Omental fat pad (tissue), 4 donors: ENCODE measurements at places on chromosomes 3 and 15.

- DNase-seq, result no peak
Observed at GRCh38 chr15:32887090-32887489, 169.3 kb downstream of the GREM1 start.

DNA sequence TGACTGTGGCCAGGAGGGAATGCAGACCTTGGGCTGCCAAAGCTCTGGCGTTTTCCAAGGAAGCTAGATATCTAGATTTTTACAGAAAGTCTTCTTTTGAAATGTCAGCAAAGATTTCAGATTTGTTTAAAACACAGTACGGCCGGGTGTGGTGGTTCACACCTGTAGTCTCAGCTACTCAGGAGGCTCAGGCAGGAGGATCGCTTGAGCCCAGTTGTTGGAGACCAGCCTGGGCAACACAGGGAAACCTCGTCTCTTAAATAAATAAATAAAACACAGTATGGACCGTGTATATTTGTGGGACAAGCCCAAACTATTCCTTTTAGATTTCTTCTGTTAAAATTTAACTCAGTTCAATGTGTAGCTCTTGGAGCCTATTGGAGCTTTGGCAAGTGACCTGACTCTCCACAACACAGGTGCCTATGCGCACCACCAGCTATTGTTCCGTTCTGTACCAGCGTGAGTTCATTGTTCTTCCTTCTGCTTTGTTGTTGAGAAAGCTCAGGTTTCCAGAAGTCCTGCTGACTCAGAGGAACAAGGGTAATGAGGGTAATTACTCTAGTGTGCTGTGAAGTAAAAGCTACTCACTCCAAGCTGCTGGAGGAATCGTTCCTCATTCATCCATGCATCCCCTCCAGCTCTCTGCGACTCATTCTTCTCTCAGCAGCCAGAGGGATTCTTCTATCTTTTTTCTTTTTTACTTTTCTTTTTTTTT is 73.1 kb upstream of the SLC6A6 start:
- no peak for DNase-seq

- DNase-seq, result no peak
Observed at GRCh38 chr15:75198560-75199356, 2.9 kb upstream of the C15orf39 start.

DNA sequence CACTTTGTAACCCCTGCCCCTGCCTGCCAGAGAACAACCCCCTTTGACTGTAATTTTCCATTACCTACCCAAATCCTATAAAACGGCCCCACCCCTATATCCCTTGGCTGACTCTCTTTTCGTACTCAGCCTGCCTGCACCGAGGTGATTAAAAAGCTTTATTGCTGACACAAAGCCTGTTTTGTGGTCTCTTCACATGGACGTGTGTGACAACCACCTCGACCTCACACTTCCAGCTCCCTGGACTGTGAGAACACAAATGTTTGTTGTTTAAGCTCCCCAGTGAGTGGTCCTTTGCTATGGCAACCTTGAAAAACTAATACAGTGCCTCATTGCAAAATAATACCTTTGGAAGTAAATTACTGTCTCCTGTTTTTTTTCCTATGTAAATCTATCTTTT is 299.2 kb upstream of the POU1F1 start:
- no peak for DNase-seq

GRCh38 chr3:172546105-172546504 is 22.9 kb upstream of the TNFSF10 start:
- no peak for DNase-seq

DNA sequence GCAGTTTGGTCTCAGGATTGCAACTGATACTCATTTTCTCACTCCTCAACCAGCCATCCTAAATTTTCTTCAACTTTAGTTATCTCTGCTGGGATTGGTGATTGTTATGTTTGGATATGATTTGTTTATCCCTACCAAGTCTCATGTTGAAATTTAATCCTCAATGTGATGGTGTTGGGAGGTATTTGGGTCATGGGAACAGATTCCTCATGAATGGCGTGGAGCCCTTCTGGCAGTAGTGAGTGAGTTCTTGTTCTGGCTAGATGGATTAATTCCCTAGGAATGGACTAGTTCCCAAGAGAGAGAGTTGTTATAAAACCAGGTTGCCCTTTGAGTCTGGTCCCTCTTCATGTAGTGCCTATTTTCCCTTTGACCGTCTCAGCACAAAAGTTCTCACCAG is 399.9 kb downstream of the SQOR start:
- no peak for DNase-seq

DNA sequence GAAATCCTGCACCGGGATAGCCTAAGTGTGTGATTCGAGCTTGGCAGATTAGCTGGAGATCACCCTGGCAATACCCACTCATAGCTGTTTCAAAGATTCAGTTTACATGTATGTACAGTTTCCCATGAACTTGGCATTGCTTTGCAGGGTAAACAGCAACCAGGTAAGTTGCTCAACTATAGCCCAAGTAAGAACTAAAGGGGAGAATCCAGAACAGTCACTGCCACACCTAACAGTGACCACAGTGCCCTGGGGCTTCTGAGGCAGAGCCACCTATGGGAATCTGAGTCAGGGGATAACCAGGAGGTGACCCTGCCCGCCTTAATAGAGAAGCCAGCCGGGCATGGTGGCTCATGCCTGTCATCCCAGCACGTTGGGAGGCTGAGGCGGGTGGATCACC is 15.9 kb downstream of the CDAN1 start:
- DNase-seq, result no peak

DNA sequence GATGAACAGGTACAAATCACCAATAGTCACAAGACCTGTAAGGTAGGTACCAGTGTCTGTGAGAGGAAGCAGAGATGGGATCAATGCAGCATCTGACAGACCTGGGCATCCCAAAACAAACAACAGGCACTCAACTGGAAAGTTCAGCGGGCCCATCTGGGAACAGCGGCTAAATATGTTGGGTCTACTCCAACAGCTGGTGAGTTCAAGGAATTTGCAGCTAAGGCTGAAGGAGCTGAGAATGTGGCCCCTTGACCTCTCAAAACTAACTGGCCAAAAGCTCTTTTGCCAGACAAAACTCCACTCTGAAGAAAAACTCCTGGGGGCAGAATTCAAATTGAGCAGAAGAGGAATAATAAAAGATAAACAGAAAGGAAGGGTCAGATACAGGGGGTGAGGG is 24.4 kb downstream of the AVEN start:
- DNase-seq, result no peak

DNA sequence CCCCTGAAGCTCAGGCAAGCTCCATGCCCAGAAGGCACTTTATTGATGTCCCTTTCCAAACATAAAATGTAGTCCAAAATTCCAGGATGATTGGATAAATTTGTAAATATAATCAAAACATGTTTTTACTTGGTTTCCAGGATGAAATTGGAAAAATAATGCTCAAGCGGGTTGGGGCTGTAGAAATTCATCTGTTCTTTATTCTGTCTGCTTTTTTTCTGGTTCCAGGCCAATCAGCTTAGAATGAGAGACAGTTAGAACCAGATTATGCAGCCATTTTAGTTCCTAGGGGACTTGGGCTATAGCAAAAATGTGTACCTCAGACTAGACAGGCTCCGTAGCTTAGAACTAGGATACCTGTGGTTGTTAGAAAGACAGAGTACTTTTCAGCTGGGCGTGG is 450.8 kb downstream of the MCTP2 start:
- no peak for DNase-seq

DNA sequence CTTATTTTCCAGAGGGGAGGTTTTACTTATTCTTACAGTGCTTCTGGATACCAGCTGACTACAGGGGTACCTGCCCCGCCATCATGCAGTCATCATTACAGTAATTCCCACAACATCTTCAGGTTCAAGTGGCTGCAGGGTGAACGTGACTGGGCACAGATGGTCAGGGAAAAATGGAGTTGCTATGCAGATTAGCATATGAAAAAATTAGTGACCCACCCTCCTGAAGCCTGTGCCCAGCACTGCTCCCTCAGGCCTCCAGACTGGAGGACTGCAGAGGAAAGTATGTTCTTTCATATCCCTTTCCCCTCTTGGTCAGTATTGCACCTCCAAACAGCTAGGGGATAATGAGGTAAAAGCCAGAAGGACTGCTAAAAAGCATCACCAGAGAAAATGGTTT is 937.9 kb downstream of the TUSC7 start:
- no peak for DNase-seq

DNA sequence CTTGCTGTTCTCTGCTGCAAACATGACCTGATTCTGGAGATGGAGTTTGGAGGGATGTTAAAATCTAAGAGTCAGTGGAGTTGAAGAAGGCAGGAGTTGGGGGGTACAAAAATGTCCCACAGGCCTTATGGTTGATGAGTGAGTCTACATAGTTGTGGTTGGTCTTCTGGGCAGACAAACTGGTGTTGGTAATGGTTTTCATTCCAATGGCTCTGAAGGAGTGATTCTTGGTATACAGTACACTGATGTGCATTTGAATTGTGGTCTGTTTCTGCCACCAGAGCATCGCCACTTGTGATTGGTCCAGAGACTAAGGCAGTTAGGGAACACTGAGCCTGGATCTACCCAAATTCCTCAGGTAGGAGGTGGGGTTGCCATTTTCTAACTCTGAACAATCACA is 514.1 kb upstream of the CFAP20DC start:
- no peak for DNase-seq

GRCh38 chr3:50278880-50279224 is at the start of gene LSMEM2:
Gene LSMEM2, plus strand, starts transcription at chr3:50279087. Its CDS starts 27 bp downstream, at chr3:50279114.
- DNase-seq, result no peak

DNA sequence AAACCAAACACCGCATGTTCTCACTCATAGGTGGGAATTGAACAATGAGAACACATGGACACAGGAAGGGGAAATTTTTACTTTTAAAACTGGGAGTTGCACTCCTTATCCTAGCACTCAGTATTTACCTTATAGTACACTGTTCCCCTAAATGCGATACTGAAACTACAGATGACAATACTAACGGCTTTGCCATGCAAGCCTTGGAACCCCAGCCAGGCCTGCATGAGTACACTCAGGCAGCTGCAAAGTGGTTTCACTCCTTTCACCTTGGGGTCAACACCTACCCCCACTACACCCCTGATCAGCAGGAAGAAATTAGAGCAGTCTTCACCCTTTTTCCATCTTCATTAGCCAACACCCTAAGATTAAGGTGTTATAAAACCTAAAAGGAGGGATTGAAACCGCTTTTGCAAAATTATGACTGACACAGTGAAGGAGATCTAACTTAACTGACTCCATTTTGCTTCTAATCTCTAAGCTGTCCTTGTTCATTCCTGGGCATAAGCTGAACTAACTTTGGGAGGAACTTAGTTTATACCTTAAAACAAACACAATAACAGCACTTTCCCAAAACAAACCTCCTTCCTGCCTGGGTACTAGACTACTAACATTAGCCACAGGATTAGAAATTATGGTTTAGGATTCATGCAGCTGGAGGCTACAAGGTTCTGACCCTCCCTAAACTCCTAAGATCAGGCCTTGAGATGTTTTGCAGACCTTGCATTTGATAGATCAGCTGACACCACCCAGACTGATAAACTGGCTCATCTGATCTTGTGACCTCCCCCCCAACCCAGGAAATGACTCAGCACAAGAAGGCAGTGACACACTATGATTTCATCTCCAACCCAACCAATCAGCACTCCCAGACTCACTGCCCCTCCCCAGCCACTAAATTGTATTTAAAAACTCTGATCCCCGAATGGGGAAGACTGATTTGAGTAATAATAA is 452.1 kb upstream of the PPP2R3A start:
- no peak for DNase-seq

GRCh38 chr3:38039899-38040261 is 872 bp downstream of the DLEC1 start:
- no peak for DNase-seq

DNA sequence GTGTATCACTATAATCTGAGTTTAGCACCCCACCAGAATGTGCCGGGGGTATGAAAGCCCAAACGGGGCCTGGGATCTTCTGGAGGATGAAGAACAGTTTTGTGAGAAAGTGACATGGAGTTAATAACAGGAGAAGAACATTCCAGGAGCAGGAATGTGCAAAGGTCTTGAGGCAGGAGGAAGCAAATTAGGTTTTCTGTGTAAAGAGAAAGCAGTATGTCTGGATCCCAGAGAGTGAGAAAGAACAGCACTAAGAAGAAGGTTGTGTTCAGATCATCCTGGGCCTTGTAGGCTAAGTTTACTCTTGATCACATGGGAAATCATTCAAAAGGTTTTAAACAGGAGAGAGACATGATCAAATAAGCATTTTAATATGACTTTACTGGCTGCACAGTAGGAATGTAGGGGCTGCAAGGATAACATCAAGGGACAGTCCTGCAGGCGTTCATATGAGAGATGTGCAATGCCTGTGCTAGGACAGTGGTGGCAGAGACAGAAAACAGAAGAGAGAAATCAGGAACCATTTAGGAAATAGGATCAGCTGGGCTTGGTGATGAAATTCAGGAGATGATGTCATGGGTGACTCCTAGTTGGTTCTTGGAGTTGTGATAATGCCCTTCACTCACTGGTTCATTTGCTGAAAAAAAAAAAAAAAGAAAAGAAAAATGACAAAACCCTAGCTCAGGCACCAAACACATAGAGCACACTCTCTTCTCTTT is 113.5 kb downstream of the TNIK start:
- DNase-seq, result no peak

DNA sequence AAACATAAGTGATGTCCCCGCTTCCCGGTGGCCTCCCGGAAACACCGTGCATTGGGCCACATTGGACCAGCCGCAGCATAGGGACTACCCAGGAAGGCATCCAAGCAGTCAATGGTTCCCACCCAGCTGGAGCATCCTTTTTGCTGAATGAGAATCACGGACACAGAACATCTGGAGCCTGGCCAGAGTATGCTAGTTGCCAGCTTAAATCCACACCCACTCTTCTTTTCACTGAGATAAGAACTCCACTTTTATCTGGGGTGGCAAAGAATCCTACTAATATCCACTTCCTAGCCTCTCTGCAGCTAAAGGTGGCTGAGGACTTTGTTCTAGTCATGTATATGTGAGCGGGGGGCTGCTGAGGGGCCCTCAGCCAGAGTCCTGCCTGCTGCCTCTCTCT is 95.2 kb upstream of the PLXNA1 start:
- no peak for DNase-seq

- DNase-seq, result no peak
Observed at GRCh38 chr3:32583708-32584107, 13.1 kb upstream of the DYNC1LI1 start.

DNA sequence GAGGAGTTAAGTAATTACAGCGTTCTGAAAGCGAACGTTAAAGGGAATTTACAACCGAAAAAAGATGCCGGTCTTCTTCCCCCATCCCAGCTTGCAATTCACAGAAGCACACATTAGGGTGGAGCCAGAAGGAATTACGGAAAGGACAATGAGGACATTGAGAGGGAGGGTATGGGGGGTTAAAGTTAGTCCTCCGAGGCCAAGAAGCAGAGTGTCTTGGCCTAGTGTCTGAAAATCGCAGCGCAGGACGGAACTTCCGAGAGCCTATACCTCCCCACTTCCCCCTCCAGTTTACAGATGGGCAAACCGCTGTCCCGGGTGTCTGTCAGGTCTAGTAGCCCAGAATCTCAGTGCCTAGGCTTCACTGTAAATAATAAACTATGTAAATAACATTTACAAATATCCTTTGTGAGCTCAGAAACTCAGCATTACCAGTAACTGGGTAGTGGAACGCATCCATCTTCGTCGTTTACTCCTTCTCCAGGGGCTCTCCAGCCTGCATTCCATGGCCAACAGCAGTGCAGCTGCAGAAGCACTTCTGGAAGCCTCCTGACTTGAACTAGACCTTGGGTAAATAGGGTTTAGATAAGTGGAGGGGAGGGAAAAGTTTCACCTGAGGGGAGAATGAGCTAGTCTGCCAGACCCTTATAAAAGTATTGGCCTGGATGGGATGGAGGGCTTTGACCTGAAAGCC is 922 bp downstream of the ADPRH start:
- DNase-seq, result no peak

- no peak for DNase-seq
Observed at GRCh38 chr3:100103558-100104441, 10.5 kb downstream of the FILIP1L start.
